ENCODE measurements at places on chromosomes 11 and 22.
A peak's percentile ranks its signal among the peaks of the same experiment; 100 is the strongest.

- DNase-seq, result no peak
Measured at GRCh38 chr22:42072606-42073330, 1.3 kb upstream of the PHETA2 start.

DNA sequence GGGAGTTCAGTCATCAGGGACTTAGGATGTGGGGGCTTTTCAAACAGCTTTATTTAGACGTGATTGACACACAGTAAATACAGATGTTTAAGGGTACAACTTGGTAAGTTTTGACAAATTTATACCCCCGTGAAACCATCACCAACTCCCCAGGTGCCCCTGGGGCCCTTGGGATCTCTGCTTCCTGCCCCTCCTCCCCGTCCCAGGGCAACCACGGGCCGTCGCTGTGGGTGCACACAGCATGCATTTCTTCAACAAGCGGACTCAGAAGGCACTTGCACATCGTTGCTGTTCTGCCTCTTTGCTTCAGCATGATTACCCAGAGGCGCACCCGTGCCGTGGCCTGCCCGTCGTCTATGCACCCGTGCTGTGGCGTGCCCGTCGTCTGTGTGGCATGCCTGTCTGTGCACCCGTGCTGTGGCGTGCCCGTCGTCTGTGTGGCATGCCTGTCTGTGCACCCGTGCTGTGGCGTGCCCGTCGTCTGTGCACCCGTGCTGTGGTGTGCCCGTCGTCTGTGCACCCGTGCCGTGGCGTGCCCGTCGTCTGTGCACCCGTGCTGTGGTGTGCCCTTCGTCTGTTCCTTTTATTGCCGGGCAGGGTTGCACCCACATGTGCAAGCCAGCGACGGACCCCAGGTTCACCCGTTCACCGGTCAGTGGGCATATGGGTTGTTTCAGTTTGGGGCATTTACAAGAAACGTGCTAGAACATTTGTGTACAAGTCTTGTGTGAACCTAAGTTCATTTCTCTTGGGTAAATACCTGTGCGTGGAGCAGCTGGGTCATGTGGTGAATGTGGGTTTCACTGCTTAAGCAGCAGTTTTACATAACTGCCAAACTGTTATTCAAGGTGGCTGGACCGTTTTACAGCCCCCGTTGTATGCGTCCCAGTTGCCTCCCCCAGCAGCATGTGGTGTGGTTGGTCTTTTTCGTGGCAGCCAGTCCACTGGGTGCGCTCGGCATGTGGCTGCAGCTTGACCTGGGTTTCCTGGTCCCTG, 8.3 kb downstream of the CD81 start:
- no peak for DNase-seq

GRCh38 chr11:93268287-93269040, 62.1 kb upstream of the DEUP1 start:
- no peak for DNase-seq

GRCh38 chr11:120004723-120005122, 133.2 kb downstream of the TRIM29 start:
- DNase-seq, result no peak

GRCh38 chr11:100766764-100767163, 79.7 kb downstream of the ARHGAP42 start:
- no peak for DNase-seq

- no peak for DNase-seq
Measured at GRCh38 chr11:130945896-130946295, 29.6 kb upstream of the SNX19 start.

- no peak for DNase-seq
Measured at GRCh38 chr22:37930270-37930951, 23.0 kb downstream of the C22orf23 start.

- DNase-seq, result peak; percentile 23
Measured at GRCh38 chr11:59429924-59430516, 3.8 kb upstream of the OR5A2 start.

DNA sequence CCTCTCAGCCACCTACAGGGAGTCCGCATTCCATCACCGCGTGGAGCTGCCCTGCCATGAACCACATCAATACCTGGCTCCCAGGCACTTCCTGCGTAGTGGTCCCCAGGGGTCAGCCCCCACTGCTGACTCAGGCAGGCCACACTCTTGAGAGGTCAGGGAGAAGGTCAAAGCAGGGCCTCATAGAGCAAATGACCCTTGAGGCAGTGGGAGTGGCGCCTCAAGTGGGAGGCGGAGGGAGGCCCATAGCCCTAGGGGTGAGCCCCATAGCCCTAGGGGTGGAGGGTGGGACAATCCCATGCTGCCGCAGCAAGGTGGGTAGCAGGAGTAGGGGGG, 5.0 kb downstream of the PRDX5 start:
- no peak for DNase-seq

GRCh38 chr11:113871336-113871735, 4.0 kb downstream of the USP28 start:
- no peak for DNase-seq

- DNase-seq, result no peak
Measured at GRCh38 chr11:12897390-12897789, 111.7 kb upstream of the RASSF10 start.

DNA sequence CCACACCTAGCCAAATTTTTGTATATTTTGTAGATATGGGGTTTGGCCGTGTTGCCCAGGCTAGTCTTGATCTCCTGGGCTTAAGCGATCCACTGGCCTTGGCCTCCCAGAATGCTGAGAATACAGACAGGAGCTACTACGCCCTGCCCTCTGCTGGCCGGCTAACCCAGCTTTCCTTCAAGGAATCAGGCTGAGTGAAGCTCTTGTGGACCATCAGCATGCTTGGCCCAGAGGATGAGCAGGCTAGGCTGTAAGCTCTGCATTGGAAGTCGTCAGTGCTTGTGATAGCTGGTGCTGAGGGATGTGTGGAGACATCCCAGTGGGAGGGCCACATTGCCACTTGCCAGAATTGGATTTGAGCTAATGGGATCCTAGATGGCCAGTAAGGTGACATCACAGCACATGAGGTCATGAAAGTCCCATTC, 60.6 kb downstream of the MED15 start:
- no peak for DNase-seq

All from effector CD4-positive, alpha-beta T cell (primary cell).